ENCODE measurements at places on chromosomes 12 and 14.

DNA sequence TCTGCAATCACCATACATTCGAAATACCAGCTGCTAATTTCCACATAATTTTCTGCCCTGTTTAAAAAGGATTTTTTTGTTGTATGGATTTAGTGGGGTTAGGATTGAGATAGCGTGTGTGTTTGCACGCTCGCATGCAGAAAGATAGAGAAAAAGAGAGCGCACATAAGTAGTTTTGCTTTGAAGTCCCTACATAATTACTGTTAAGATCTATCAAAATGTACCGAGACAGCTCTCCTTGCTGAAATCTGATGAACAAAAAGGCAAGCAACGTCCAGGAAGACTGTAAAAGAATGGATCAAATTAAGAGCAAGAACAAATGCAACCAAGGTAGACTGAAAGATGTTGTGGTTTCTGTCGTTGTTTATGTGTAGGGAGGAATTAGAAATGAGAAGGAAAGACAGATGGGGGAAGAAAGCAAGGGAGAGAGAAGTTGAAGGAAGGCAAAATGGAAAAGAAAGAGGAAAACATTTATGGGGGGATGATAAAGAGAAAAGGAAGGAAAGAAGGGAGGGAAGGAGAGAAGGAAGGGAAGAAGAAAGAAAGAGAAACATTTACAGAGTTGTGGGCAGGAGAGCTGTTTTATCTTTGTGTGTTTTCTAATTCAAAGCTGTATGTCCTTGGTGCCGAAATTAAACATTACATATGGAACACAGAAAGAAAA is 522.3 kb downstream of the MED13L start:
- no peak for DNase-seq

DNA sequence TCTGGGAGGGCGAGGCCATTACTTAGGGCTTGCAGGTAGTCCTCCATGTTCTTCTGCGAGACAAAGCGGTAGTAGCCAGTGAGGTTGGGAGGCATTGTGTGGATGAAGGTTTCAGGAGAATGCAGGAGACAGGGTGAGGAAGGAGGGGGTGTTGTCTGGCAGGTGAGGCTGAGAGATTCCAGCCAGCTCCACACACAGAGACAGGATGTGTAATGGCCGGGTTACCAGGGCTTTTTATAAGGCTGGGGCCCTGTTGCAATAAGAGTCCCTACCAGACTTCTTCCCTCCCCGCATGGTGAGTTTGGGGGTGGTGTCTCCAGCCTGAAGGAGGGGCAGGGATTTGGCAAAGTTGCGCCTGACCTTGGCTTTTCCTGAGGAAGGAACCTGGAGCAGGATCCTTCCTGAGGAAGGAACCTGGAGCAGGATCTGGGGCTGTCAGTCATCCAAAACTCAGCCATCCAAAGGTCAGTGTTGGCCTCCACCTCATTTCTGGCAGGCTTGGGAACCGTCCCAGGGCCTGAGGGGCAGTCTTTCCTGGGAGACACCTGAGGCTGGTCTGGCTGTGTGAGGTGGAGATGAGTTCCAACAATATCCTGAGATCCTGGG is at the start of gene RBP5:
RBP5 (minus strand) TSS at position 209 of the 606 bp plus-strand sequence; CDS start at position 95, 114 bp downstream.
- no peak for DNase-seq

DNA sequence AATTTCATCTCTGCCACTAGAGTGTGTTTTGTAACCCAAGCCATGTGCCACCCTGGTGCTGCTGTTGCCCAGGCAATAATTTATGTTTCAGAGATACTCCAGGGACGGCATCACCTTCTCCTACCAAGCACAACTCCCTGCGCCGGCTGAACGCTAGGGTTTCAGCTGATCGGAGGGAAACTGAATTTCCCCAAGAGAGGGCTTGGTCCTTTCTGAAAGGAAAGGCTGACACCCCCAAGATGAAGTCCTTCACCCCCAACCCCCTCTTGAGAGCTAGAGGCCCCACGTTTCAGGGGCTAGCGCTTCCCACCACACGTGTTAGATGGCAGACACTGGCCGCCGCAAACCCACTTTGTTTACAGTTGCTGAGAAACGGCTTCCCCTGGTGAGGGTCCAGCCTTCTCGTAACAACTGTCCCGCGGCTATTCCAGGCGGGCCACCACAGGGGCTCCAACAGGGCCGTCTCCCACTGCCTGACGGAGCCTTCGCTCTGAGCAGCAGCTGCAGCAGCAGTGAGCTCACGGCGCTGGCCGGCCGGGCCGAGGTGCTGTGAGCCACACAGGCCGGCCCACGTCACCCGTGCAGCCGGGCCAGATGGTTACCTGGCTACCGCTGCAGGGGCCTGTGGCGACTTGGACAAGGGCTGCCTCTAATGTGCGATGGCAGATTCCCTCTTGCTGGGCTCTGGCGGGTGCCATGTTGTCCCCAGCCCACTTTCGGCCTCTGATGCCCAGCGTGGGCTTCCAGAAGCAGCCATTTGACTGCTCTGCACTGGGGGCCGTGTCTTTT is 66.4 kb downstream of the TESC start:
- DNase-seq: no peak

GRCh38 chr14:94523265-94523664 is 14.0 kb upstream of the SERPINA12 start:
- DNase-seq: no peak

DNA sequence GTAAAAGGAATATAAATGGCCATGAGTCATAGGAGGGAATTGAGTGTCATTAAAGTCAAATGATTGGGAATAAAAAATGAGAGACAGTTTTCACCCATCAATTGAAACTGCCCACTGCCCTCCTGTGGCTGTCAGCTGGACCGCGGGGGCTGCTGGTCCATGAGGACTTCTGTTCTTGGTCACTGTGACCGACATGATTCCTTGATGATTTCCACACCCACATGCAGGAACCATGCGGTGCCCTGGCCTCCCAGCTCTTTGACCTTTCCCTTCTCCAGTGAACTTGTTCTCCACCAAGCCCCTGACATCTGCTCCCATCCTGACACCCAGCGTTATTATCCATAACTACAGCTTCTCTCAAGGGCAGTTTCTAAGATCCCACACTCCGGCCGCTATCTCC is 48.4 kb downstream of the C12orf75 start:
- DNase-seq: no peak

DNA sequence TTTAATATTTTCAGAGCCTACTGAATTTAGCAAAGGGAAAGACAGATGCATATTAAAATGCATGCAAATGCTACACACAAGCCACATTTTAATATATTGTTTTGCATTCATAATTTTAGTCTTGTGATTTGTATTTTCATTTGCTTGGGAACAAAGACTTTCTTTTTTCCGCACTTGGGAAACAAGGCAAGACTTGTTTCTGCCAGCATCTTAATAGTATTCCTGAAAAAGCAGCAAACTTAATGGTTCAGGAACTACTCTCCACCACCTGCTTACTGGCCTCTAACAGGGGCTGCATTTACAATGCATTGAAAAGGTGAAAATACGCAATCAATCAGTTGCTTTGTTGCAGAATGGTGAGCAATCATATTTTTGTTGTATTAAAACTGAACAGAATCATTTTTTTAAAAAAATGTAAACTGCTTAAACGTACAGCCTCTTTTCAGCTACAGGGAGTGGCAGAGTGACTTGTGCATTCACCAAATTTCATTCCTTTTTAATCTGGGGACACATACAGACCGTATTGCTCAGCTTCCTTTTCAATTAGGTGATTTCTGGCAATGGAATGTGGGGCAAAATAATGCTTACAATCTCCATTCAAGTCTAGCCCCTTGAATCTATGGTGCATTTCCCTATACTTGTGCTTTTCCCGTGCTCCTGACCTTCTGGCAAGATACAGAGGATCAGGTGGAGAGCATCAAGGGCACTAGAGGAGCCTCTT is 144.1 kb upstream of the BTG1 start:
- DNase-seq: no peak

GRCh38 chr12:62605981-62606380 is 139.4 kb downstream of the MON2 start:
- DNase-seq: no peak

DNA sequence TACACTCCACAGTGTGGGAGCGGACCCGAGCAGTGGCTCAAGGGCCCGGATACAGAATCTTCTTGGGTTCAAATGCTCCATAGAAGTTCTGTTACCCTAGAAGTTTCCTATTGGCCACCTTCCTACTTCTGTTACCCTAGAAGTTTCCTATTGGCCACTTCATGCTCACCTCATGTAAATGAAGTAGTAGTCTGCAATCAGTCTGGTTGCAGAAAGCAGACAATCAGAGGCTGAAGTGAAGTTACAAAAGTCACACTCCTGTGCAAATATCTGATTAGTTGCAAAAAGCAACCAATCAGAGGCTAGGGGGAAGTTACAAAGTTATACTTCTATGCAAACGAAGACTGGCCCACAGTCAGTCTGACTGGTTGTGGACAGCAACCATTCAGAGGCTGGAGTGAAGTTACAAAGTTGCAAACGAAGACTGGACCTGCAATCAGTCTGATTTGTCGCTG is 77.8 kb upstream of the CPNE8 start:
- DNase-seq: no peak

DNA sequence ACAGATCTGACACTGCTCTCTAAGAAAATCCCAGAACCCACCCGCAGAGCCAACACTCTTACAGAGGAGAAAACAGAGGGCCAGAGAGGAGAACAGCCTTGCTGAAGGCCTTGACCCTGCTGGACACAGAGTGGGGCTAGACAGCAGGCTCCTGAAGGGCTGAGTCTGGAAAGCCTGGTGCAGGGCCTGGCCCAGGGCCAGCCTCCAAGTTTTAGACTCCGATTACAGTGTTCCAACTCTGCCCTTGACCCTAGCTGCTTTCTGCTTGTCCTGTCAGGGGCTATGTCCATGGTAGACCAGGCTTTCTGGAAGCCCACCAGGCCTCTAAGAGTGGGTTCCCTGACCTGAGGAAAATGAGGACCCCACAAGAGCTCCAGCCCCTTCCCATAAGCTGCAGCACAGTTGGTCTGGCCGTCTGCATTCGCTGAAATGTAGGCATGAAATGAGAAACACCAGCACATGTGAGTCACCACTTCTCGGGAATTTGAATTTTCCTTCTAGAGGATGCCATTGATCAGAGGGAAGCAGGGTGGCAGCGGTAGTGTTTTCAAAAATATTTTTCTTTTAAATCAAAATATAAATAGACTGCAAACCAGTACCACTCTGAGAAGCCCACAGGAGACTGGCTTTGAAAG is 154.4 kb downstream of the CALM1 start:
- no peak for DNase-seq

GRCh38 chr14:31942166-31942841 is 134.8 kb upstream of the ARHGAP5 start:
- DNase-seq: no peak

- DNase-seq: no peak
These were observed 778 bp downstream of the DNM1L start for GRCh38 chr12:32679920-32680237.

DNA sequence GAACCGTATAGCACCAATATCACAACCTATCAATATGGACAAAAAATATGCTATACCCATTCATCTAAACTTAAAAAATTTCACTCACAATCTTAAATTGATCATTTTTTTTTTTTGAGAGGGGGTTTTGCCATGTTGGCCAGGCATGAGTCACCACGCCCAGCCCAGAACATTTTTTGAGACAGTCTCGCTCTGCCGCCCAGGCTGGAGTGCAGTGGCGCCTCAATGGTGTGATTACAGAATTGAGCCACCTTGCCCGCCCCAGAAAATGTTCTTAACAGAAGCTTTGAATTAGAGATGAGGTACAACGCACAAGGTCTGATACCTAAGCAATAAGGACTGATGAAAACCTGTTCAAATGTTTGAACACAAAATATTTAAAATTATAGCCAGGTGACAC is 15.8 kb upstream of the ATP5F1B start:
- no peak for DNase-seq

DNA sequence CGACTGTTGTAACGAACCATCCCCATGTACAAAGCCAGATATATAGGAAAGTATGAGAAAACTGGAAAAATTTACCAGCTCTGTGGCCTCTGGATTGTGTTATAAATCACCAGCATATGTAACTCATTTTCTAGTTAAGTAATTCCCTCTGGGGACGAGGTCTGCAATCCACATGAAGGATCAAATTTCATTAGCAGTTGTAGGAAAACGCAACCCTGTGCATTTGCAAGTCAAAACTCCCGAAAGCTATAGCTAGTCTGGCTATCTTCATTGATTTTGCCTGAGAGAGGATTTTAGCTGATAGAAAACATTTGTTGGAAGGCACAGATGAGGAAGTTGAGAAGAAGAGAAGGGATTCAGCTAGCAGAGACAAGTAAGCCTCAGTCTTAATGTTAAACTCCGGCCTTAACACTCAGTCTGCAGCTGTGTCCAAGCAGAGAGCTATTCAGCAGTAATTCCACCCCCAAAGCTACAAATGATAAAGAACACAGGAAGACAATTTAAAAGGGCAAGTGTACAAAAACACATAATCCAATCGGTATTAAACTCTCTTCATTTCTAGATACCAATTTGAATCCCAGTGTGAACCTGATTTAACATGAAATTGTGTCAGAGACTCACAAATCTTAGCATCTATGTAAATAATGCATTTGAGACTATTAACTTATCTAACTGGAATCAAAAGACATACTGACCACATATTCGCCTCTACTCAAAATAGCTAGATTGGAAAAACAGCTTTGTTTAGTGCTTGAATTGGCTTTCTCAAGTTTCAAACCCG is 54.2 kb upstream of the CERS5 start:
- DNase-seq: no peak

DNA sequence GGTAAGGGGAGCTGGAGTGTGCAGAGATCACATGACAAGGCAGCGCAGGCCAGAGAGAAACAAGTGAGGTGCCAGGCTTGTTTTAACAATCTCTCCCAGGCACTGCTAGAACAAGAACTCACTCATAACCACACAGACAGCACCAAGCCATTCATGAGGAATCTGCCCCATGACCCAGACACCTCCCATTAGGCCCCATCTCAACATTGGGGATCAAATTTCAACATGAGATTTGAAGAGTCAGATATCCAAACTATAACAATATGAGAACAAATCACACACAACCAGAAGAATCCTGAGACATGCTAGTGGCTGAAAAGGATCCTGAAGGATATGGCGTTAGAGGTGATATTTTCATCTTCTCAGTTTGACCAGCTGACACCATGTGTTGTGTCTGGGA is 21.9 kb downstream of the OR6J1 start:
- no peak for DNase-seq

GRCh38 chr14:68282479-68283377 is 463.1 kb downstream of the RAD51B start:
- DNase-seq: no peak

- DNase-seq: no peak
These were observed 2.8 kb downstream of the MAP4K5 start for GRCh38 chr14:50529288-50530179.

GRCh38 chr12:49059045-49059298 is 1.6 kb downstream of the KMT2D start:
- DNase-seq: no peak

DNA sequence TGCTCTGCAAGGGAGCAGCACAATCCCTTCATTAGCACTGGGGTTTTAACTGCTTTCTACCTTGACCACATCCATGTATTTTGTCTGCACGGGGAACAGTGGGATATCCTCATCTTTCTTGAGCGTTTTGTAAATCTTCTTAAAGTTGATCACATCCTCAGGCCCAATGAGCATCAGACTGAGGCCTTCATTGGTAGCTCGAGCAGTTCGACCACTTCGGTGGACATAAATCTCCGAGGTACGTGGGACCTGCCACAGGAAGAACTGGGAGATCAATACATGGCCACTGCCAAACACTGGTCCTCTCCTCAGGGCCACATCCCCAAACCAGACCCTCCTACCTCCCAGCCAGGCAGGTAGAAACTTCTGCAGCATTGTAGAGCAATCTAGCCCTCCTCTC is 26.1 kb downstream of the DDX24 start:
- no peak for DNase-seq
